OCI-LY7 (cell line): ENCODE measurements at places on chromosomes 12 and 14. TPM values are rescaled to one million over a fixed set of nuclear protein-coding genes. Genes with fewer than 3 reads are reported as not detected.

DNA sequence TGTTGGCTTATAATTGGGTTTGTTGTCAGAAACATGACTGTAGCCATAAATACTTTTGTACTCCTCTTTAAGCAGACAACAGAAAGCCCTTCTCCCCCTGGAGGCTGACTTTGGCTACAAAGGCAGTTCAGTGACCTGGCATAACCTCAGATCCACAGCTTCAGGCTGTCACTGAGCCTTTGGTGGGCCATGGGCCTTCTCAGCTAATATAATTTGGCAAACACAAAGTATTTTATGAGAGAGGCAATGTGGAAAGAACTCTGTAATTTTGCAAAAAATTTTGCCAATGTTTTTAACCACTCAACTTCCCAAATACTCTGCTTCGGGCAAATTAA lies 15.5 kb upstream of the MGP start:
- DNase-seq = no peak

- DNase-seq = no peak
These were observed 444.9 kb downstream of the RMST start for GRCh38 chr12:97907504-97907903.

Gene TAS2R50
- total RNA-seq = 0.76 and 1.4 TPM in 2 replicates

DNA sequence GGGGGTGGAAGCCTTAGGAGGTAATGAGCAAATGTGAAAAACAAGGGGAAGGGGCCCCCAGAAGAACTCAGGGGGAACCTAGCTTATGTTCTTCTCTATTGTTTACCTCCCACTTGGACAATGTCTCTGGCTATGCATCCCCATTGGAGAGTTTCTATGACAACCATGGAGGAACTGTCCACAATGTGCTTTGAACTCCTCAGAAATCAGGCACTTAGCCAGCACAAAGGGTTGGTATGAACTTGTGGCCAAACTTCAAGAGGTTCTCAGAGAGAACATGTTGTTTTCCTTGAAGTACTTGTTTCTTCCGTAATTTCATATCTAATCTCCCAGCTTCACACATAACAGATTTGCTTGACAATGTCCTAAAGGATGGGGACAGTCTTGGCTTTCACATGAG lies 202.8 kb upstream of the PELI2 start:
- DNase-seq = no peak

GRCh38 chr14:36818794-36819384 lies 157.2 kb downstream of the PAX9 start:
- DNase-seq = no peak

DNA sequence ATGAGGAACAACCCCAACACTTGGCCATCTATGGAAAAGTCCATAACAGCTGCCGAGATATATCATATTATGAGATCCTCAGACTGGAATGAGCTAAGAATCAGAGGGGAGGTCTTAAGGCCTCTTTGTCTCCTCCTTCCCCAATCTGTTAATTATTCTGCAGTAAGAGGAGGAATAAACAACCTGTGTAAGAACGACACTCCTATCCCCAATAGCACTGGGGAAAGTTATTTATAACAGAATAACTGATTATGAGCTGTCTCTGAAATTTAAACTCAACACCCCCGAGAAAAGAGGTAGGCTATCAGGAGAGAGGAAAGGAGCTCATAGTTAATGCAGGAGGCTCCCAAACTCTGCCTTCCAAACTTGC lies 68.0 kb downstream of the NIN start:
- no peak for DNase-seq

- DNase-seq = no peak
These were observed 33.6 kb downstream of the TNFAIP2 start for GRCh38 chr14:103156651-103157378.

Gene INHBC
- total RNA-seq = 0.36 and 0.72 TPM in 2 replicates

- DNase-seq = no peak
These were observed 263.2 kb downstream of the RAD51B start for GRCh38 chr14:68082698-68083291.

GRCh38 chr12:68521848-68522502 lies 88.7 kb upstream of the RAP1B start:
- DNase-seq = no peak

GRCh38 chr12:4276524-4277204 lies 3.1 kb downstream of the CCND2 start:
- DNase-seq = peak; percentile 81

- no peak for DNase-seq
These were observed 10.3 kb downstream of the CTSG start for GRCh38 chr14:24565766-24566165.

GRCh38 chr12:76024942-76025600 lies 6.5 kb downstream of the PHLDA1 start:
- DNase-seq = no peak

Gene OAS3
- 5.4 and 9.2 TPM in 2 replicates for total RNA-seq

Gene KRT4
- total RNA-seq = not detected in 2 replicates

Gene PZP
- not detected in 2 replicates for total RNA-seq

- DNase-seq = peak; percentile 63
These were observed 1.2 kb downstream of the KHNYN start for GRCh38 chr14:24430682-24431568.

Gene NANOG
- not detected in 2 replicates for total RNA-seq

DNA sequence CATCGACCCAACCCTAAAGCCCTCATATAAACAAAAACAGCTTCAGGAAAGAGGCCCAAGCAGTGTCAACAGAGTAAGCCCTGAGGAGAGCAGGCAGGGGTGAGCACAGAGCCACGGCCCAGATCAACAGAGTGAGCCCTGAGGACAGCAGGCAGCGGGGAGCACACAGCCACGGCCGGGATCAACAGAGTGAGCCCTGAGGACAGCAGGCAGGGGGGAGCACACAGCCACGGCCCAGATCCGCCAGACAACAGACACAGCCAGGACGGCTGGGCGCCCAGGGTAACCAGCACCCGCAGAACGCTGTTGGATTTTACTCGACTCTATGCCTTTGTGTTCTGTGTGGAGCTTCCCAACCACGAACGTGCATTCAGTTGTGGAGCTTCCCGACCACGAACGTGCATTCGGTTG lies 15.0 kb downstream of the CCDC85C start:
- DNase-seq = no peak

GRCh38 chr12:100101000-100101399 lies 41.7 kb downstream of the BLTP3B start:
- no peak for DNase-seq

- peak; percentile 84 for DNase-seq
These were observed 2.2 kb upstream of the NXPH4 start for GRCh38 chr12:57214398-57214781.

DNA sequence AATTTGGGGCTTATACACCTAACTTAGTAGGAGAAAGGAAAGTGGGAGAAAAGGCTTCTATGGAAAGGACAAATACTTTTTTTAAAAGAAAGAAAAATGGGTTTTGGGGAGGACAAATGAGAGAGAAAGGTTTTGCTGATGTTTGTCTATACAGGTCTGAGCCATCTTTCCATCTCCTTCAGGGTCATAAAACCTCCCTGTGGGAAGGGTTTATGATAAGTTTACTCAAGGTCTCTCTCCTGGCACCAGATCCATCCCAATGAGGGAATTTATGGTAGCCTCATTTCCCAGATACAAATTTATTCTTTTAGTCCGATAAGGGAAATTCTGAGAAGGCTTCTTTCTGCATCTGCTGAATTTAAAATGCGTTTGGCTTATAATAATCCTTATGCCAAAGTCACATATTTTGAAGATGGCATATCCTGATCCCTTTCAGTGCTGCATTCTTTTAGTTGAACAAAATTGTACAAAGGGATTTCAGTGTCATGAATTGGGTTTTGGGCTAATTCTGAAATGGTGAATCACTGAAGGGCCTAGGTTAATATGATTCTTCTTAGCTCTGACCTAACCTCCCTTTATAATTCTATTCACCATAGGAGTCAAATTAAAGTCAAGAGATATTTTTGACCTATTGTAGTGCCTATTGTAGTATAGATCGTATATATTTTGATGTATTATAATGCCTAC lies 173.5 kb upstream of the DYRK2 start:
- DNase-seq = no peak

DNA sequence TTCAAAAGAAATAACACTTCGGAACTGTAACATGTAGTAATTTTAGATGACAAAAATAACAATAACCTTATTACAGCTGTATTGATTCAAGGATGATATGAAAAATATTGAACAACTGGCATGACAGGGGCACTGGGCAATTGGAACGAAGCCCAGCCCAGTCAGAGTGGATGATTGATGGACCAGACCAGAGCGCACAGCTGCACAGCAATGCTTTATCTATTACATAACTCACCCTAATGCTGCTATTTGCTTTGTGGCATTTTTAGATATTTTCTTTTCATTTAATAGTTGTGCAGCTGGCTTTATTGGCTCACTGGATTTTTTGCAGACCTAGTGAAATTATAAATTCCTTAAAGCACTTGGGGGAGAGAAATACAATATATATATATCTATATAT lies 26.9 kb upstream of the FERMT2 start:
- DNase-seq = no peak

DNA sequence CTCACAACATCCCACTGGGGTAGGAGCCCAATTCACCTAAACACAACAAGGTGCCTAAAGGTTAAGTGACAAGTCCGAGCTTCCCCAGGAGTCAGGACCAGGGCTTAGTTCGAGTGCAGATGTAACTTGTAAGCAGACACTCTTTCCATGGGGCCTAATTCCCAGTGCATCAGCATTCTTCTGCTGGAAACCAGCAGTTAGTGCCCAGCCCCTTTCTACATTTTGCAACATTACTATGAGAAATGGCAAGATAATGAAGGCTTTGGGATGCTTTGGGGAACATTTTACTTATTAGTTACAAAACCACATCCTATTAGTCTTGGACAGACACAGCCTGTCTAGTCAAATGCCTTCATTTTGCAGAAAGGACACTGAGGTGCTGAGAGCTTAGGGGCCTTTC lies 179.8 kb downstream of the CALM1 start:
- DNase-seq = no peak

DNA sequence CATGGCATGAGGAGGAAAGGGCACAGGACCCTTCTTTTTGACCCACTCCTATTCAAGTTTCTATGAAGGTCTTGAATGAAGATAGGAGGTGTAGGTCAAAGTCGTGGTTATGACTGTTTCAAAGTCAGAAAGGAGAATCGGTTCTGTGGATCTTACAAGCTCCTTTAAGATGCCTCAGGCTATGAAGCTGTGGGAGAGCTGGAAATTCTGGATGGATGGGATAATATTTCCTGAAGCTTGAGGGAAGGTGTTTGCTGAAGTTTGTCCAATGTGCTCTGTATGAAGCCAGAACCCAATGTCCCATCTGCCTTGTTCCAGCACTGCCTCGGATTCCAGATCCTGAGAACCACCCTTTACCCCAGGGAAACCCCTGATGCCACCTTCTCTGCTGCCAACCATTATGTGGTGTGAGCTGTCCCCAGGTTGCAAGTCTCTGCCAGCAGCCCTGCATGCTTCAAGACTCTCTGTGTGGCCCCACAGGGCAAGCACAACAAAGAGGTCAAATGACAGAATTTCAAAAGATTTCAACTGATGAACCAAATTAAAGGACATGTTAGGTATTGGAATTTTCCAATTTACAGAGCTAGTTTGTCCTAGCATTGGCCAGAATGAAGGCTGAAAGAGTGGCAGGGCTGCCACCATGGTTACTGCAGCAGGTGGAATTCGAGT lies 472.0 kb downstream of the RGS6 start:
- no peak for DNase-seq

DNA sequence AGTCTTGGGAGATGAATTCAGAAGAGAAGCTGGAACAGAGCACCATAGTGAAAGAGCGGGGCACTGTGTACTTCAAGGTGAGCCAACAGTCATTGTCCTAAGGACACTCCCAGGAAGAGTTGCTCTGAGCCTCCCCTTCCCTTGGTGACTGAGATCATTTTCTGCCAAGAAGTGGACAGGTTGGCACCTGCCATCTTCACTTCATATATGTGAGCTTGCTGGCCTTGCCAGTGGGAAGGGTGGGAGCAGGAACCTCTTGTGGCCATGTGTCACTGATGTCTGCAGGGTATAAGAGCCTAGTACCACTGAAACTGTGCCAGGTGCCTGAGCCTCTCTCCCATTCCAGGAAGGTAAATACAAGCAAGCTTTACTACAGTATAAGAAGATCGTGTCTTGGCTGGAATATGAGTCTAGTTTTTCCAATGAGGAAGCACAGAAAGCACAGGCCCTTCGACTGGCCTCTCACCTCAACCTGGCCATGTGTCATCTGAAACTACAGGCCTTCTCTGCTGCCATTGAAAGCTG lies 5.3 kb downstream of the FKBP4 start:
- DNase-seq = no peak

GRCh38 chr14:68873376-68873775 lies 80.5 kb upstream of the ZFP36L1 start:
- DNase-seq = no peak

DNA sequence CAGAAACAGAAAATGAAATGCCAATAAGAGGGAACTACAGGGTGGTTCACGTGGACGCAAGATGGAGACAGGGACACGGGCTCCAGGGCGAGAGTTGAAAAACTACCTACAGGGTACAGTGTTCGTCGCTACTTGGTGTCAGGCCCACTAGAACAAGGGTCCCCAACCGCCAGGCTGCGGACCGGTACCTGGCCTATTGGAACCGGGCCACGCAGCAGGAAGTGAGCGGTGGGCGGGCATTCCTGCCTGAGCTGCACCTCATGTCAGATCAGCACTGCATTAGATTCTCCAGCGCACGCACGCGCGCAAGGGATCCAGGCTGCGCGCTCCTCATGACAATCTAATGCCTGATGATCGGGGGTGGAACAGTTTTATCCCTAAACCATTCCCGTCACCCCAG lies 14.8 kb downstream of the INF2 start:
- DNase-seq = no peak

DNA sequence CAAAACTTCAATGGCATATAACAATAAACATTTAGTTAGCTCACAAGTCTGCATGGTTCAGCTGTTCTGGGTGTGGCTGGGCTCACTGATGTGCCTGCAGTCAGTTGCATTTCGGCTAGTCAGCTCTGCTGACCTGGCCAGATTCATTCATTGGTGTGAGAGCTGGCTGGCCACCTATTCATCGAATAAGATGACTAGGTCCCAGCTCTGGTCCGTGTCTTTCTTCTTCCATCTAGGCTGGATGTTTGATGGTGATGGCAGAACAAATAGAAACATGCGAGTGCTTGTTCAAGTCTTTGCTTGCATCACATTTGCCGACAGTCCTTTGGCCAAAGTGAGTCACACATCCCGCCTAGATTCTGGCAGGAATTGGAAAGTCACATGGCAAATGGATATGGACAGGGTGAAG lies 203.3 kb upstream of the CRY1 start:
- no peak for DNase-seq

DNA sequence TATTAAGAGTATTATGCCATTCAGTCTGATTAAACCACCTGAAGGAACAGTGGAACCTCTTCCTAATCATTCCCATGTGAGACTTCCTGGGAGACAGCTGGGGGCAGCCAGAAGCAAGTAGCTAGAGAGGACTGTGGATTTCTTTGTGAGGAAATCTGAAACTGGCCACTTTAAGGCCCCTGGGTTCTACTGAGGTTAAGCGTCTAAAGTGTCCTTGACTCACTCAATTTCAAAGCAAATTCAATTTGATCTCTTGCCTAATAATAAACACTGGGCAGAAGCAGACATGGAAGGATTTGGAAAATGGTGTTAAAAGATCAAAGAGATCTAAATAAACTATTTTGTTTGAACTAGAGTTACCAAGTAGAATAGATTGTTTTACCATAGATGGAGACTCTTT lies 909.9 kb downstream of the NRXN3 start:
- no peak for DNase-seq
